Caco-2 (cell line): ENCODE measurements at places on chromosomes 5 and 9. TPM values are rescaled to one million over a fixed set of nuclear protein-coding genes. Genes with fewer than 3 reads are reported as not detected.

The CYSRT1 gene
- total RNA-seq = 1.7 and 1.8 TPM in 2 replicates

The PCDHGC4 gene
- 0.28 and 0.39 TPM in 2 replicates for total RNA-seq

The SCGB3A2 gene
- not detected in 2 replicates for total RNA-seq

The LHX6 gene
- 6.1 and 7.6 TPM in 2 replicates for total RNA-seq

DNA sequence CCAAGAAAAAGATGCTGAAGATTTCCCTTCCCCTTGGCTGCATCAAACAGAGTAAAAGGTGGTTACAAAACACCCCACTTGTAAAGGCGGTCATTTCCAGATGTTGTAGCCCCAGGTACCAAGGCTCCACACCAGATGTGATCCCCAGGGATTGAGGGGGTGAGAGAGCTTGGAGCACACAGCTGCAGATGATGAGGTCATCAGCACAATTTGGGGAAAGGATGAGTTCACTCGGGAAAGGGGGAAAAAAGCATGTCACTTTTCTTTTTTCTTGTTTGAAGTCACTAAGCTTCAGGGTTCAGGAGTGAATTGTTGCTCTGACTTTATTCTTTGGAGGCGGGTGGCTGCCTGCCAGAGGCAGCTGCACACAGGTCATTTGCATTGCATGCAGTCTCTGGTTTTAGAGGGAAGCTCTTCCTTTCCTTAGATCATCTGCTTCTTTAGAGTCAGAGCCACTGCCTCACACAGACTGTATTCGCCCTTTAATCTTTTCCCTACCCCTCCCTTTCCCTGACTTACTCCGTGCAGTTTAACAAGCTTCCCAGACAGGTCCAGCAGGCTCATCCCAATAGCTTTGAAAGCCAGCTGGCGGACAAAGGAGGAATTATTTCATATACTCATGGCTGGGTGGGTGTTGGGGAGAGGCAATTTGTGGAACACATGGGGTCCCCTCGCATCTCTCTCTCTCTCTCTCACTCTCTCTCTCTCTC is 409.3 kb upstream of the SLC24A2 start:
- DNase-seq = peak; percentile 51

DNA sequence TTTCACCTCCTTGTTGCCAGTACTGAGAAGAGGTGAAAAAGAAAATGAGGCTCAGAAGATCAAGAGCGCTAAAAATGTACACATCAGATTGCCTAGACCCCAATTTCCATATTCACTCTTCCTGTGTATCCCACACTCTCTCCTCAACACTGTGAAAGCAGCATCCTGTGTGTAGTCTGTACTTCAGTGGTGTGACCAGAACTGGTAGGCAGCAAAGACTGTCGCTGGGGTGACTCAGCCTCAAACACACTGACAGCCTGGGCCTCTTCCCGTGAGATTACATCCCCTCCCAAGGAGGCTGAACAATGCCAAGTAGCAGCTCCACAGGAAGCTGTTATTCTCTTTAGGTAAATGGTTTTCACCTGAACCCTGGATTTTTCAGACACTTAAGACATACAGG is 135.5 kb downstream of the CCDC192 start:
- no peak for DNase-seq

DNA sequence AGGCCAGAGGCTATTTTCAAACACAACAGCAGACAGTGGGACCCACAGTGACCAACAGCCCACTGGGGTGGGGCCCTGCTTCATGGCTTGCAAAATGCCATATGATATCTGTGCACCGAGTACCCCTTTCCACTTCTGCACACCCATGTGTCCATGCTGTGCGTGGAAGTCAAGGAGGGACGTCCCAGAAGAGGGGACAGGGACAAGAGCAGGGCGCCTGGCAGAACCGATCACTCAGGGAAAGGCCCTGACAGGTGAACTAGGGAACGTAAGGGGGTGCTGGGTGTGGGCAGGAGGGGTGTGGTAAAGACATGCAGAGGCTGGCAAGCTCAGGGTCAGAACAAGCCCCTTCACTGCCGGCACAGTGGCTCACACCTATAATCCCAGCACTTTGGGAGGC is 7.6 kb upstream of the TTLL11 start:
- no peak for DNase-seq

GRCh38 chr9:99628849-99629620 is 192.7 kb upstream of the NR4A3 start:
- DNase-seq = no peak

DNA sequence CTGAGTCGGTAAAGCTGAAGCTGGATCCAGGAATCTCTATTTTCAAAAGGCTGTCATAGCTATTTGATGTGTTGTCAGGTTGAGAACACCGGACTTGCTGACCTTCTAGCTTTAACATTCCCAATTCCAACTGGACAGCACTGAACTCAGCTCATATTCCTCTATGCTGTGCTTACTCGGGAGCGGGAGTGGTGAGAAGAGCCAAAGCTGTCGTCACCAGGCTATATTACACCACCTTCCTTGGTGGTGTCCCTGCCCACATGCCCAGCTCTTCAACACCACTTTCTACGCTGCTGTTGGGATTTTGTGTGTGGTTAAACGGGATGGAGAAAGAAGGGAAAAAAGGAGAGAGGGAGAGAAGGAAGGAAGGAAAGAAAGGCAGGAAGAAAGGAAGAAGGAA is 653.6 kb downstream of the RAB3C start:
- DNase-seq = no peak
